Occipital lobe (tissue), 3 donors: ENCODE measurements at places on chromosomes 7 and 10.

GRCh38 chr7:116842371-116842770 lies 20.0 kb upstream of the CAPZA2 start:
- DNase-seq = no peak

DNA sequence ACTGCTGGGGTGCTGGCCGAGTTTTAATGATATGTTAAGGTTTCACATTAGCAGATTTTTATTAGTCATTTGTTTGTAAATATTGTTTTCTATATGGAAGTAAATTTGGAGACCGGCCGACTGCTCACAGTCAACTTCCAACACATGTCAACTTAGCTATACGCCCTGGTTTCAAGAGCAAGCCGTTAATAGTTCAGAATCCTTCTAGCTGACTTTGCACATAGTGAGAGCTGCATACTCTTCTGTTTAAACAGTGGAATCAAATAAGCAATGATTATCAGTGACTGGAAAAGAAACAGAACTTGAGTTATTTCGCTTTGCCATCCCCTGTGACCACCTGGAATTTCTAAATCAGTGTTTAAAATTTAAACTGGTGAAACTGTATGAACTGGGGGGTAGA lies 109.9 kb downstream of the PFKFB3 start:
- no peak for DNase-seq

DNA sequence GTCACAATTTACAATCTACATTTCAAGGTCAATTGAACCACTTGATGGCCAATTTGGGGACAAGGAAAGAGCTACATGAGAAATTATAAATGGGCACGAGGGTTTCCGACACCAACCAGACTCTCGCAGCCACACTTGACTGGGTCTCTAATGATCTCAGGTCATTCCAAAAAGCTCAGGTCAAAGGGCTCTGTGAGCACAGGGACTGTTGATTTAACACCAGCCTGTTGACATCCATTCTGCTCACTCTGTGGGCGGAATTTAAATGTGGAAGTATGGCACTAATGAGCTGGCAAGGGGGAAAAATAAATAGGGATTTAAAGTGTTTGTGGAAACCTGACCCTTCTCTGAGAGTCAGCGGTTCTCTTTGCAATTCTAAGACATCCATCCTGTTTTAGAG lies 810.7 kb upstream of the AUTS2 start:
- DNase-seq = no peak

- no peak for DNase-seq
Measured at GRCh38 chr10:23630376-23630775, 191.5 kb downstream of the OTUD1 start.

GRCh38 chr10:13270877-13271551 lies 28.9 kb downstream of the PHYH start:
- DNase-seq = no peak

- no peak for DNase-seq
Measured at GRCh38 chr7:117951285-117951684, 78.0 kb upstream of the CTTNBP2 start.

GRCh38 chr10:68132391-68132790 lies 23.1 kb downstream of the MYPN start:
- DNase-seq = no peak

GRCh38 chr10:104100795-104101194 lies 15.1 kb upstream of the COL17A1 start:
- no peak for DNase-seq

- DNase-seq = no peak
Measured at GRCh38 chr10:89836840-89837164, 135.4 kb downstream of the KIF20B start.

GRCh38 chr10:75400771-75401568 lies 594 bp downstream of the ZNF503 start:
- DNase-seq = peak; percentile 58

GRCh38 chr10:33661580-33662336 lies 327.3 kb upstream of the NRP1 start:
- peak; percentile 22 for DNase-seq

GRCh38 chr10:21496343-21497176 lies 28.9 kb downstream of the SKIDA1 start:
- DNase-seq = peak; percentile 54

DNA sequence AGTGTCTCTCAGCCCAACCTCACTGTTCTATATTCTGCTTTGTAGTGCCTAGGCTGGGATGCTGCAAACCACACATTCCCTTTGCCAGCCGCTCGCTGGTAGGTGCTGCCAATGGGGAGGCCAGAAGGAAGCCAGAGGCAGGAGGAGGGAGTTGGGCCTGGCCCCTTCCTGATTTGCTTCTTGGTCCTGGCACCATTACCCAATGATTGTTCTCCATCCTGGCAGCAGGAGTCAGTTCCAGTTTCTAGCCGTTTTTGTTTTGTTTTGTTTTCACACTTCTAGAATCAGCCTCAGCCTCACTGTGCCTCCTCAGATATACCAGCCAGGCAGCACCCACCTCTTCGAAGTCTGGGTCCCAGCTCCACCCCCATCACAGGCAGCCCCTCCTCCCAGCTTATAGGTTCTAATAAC lies 27.4 kb upstream of the LOXL4 start:
- peak; percentile 54 for DNase-seq
